Fibroblast of skin of back (primary cell): ENCODE measurements at places on chromosomes 2 and 18.

DNA sequence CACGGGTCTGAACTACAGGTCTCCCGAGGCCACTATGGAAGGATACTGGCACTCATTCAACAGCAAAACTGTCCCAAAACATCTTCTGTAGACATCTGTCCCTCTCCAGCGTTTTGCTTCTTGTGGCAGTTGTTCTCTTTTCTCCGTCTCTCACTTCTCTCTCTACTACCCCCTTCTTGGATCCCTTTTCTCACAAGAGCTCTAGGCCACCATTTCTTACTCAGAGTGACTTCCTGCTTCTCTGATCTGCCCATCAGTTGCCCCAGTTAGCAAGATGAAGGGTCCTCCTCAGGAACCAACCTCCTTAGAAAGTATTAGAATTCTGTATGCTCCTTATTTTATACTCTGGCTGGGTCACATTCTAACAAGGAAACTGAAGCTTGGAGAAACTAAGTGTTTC lies 32.6 kb downstream of the BCL2 start:
- no peak for DNase-seq

GRCh38 chr2:233060501-233060979 lies 398 bp downstream of the INPP5D start:
- no peak for DNase-seq

DNA sequence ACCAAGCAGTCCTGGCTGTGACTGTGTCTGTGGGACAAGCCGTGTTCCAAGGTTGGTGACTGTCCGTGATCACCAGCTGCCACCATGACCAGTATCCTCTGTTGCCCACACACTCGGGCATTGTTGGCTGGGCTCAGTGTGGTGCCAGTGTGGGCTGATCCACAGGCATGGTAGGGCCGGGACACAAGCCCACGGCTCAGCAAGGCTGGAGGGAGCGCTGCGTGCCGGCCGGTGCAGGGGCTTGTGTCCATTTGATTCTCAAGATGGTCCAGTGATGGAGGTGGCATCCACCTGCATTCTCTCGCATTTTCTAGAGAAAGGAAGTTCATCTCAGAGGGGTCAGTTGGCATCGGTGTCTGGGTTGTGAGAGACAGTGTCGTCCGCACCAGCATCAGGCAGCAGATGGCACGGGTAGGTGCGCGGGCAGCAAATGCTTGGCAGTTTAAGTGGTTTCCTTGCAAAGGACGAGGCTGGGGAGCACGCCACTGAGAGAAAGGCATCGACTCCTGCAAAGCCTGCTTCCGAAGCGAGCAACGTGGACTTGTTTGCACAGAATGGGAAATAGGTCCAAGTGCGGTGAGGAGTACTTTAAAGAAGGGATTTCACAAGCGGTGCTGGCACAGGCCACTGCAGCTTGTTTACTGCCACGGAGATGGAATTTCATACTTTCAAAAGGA lies 20.9 kb downstream of the TWIST2 start:
- DNase-seq, result no peak

GRCh38 chr2:32977228-32977758 lies 30.5 kb downstream of the LTBP1 start:
- DNase-seq, result no peak

DNA sequence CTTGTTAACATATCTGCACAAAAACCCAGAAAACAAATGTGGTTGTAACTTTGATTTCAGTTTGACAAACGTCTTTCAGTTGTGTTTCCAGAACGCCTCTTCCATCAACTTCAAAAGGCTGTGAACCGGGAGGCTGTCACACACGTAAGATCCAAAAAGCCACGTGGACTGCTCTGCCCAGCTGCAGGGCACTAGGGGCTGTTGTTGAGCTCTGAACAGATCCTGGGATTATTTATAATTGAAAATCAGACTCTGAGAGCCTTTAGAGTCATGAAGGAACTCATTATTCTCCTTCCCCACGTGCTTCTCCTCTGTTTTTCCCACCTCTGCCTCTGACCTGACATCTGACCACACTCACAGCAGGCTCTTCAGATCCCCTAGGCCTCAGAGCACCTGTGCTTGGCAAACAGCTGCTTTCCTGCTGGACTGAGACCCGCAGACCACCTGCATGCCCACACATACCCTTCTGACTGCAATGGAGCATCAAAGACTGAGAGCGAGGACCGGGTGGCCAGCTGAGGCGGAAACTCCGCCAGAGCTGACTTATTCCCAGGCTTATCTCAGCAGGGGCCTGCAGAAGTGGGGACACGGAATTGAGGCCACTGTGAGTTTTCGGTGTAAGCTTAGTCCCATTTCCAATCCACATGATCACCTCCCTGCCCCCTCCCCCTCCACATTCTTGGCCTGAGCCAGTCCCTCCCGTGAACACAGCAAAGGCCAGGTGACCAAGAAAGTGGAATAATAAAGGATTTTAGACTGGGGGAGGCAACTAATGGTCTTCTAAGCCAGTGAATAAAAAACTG lies 114.8 kb downstream of the ATL2 start:
- no peak for DNase-seq

- peak; percentile 7 for DNase-seq
These were observed at the start of gene FBLN7 for GRCh38 chr2:112138159-112139032. TSS of gene FBLN7 (plus strand) at chr2:112138385. CDS start at chr2:112138656, 271 bp downstream.

DNA sequence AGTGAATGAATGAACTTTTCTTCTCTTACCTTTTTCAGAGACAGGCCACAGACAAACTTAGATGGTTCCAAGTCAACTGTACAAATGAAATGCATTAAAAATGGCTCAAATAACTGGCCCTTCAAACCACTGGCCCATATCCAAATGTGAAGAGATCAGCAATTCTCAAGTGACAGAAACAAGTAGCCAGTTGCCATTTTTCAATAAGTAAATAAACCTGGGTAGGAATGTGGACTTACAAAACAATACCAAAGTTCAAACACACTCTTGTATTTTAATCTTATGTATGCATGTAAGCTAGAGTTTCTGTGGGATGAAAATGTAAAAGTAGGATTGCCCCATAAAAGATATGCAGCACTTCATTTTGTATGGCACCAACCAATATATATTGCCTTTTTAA lies 129.2 kb downstream of the MEP1B start:
- no peak for DNase-seq

DNA sequence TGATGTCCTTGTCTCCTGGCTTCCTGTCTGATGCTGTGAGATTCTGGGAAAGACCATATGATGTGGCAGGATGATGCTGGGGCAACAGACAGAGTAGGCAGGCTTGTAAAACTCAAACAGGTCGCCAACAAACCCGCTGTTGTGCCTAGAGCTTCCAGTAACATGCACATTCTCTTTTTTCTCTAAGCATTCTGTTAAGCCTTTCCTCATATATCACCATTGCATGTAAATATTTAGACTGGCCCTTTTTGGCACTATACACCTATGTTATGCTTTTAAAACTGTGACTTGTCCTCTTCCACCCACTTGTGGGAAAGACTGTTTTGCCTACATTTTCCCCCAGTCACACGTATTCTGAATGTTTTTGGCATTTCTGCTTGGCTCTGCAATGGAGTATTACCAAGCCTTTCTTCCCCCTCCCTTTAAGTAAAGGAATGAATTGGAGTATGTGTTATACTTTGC lies 250.4 kb upstream of the TANK start:
- DNase-seq, result no peak

DNA sequence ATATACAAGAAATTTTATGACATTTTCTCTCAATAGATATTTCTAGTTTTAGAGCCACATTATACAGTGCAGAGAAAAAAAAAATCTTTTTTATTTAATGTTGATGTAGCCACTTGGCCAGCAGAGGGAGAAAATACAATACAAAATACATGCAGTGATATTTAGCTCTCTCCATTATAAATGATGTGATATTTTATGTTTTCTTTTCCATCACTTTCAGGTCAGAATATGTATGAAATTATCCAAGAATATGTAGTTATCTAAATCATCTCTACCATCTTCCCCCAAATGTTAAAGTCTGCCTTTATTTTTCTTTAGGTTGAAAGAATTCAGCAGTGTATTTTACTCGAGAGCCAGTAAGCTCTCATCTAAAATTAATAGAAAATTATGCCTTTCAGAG lies 533.6 kb upstream of the FSHR start:
- peak; percentile 3 for DNase-seq

- DNase-seq, result no peak
These were observed 50.8 kb downstream of the TWIST2 start for GRCh38 chr2:238898534-238899281.

GRCh38 chr2:230457073-230457768 lies 41.2 kb downstream of the SP100 start:
- DNase-seq, result no peak

DNA sequence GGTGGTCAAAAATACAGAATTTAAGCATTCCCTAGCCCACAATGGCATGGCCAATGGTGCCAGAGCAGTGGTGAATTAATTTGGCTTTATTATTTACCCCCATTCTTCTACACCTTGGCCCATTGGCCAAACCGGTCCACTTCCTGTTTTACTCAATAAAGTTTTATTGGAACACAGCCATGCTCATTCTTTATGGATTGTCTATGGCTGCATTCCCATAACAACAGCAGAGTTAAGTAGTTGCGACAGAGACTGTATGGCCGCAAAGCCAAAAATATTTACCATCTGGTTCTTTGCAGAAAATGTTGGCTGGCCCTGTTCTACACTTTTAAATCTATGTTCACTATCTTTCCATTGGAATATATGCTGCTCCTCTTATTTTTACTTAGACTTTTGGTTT lies 130.3 kb upstream of the CCDC68 start:
- no peak for DNase-seq

- DNase-seq, result no peak
These were observed 180.8 kb downstream of the PPP1R1C start for GRCh38 chr2:182166406-182166805.
